Esophagus squamous epithelium (tissue), 5 donors: ENCODE measurements at places on chromosomes 16 and 17.

GRCh38 chr17:70166615-70167014 is 2.7 kb upstream of the KCNJ2 start:
- H3K4me3 ChIP-seq: no peak overlapping the region
- no peak overlapping the region for H3K27ac ChIP-seq
- DNase-seq: no peak

DNA sequence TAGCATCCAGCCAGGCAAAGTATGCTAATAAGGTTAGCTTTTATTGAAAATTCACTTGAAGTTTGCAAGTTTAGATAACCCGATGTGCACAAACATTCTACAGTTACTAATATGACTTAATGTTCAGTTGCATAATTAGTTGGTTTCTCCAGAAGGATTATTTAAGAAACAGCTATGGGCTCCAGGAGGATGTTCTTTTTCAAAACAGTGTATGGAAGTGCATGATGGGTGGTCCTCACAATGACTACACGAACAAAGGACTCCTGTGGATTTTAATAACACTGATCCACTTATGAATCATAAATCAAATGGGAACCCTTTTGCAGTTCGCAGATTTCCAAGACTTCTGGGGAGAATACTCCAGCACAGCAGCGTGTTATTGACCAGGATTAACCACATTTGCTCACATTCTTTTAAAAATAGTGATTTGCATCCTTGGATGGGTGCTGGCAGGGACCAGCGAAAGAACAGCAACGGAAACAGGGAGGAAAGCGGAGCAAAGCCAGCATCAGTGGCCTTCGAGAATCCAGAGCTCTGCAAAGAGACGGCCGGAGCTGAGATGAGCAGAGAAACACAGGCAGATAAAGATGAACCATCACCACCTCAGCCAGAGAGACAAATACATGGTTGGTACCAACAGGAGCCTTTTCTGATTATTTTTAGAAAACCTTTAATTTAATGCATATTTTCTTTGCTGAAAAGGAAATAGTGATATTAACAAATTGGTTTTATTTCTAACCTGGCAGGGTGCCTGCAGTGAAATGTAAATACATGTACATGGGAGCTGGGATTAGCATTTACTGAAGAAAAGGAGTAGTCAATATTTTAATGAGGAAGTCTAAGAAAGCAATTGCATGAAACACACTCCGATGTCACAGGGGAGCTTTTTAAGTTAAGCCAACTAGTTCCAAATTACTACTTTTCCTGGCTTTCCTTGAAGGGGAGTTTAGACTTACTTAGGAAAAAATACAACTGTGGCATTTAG is 623.2 kb upstream of the ZFHX3 start:
- H3K27ac ChIP-seq: no peak overlapping the region
- DNase-seq: no peak
- H3K4me3 ChIP-seq: no peak overlapping the region
- H3K27me3 ChIP-seq: no peaks in the 10 kb centered on the region
- no peaks in the 10 kb centered on the region for H3K36me3 ChIP-seq

- H3K27me3 ChIP-seq: no peaks in the 10 kb centered on the region
- H3K36me3 ChIP-seq: no peaks in the 10 kb centered on the region
- H3K4me1 ChIP-seq: peaks cover 37% of the 10 kb centered on the region
- H3K27ac ChIP-seq: peak overlapping the region; percentile 82
- no peak for DNase-seq
- peak overlapping the region; percentile 97 for H3K4me3 ChIP-seq
These were observed 591 bp upstream of the TNFSF13 start for GRCh38 chr17:7557775-7558543.

- H3K27ac ChIP-seq: no peak overlapping the region
- no peak for DNase-seq
- H3K27me3 ChIP-seq: no peaks in the 10 kb centered on the region
- H3K4me3 ChIP-seq: no peak overlapping the region
- H3K4me1 ChIP-seq: no peaks in the 10 kb centered on the region
These were observed 74.7 kb upstream of the CDH5 start for GRCh38 chr16:66291833-66292232.

DNA sequence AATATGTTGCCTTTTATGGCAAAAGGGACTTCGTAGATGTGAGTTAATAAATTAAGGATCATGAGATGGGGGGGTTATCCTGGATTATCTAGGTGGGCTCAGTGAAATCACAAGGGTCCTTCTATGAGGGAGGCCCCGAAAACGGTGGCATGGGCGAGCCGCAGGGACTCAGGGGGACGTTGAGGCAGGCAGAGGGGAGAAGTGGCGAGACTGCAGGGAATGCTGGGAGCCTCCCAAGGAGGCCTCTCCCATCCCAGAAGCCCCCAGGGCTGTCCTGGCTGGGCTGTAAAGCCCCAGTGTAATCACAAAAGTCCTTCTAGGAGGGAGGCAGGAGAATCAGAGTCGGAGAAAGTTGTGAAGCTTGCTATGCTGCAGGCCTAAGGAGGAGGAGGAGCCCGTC is 35.0 kb downstream of the ITGAE start:
- H3K4me1 ChIP-seq: no peaks in the 10 kb centered on the region
- H3K36me3 ChIP-seq: no peaks in the 10 kb centered on the region
- no peak overlapping the region for H3K27ac ChIP-seq

- H3K4me1 ChIP-seq: no peaks in the 10 kb centered on the region
These were observed 100.9 kb downstream of the VPS53 start for GRCh38 chr17:613725-614124.

DNA sequence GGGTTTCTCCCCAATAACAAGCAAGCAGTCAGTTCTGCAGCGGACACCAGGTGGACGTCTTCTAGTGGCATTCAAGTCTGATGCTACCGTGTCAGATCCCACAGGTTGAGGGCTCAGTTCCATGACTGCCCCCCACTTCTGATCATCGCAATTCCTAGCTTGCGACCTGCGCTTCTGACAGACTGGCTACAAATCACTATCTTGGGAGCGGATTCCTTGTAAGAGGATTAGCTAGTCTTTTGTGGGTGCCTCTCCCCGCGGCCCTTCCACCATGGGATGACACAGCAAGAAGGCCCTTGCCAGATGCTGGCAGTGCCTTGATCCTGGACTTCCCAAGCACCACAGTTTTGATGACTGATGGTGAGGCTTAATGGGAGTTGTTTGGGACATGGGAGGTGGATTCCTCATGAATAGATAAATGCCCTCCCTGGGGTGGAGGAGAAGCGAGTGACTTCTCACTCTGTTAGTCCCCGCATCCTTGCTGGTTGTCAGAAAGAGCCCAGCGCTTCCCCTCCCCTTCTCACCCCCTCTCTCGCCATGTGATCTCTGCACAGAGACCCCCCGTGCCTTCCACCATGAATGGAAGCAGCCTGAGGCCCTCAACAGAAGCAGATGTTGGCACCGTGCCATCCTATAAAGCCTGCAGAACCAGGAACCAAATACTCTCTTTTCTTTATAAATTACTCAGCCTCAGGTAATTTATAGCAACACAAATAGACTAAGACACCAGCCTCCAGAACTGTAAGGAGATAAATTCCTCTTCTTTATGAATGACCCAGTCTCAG is 19.1 kb downstream of the CDIP1 start:
- H3K4me1 ChIP-seq: peaks cover 8% of the 10 kb centered on the region
- peaks cover 20% of the 10 kb centered on the region for H3K36me3 ChIP-seq
- H3K27me3 ChIP-seq: no peaks in the 10 kb centered on the region
- H3K4me3 ChIP-seq: no peak overlapping the region
- DNase-seq: no peak

- no peak overlapping the region for H3K27ac ChIP-seq
- peaks cover 14% of the 10 kb centered on the region for H3K27me3 ChIP-seq
- DNase-seq: no peak
- H3K36me3 ChIP-seq: no peaks in the 10 kb centered on the region
- H3K4me3 ChIP-seq: no peak overlapping the region
- peaks cover 2% of the 10 kb centered on the region for H3K4me1 ChIP-seq
These were observed 3.8 kb upstream of the XYLT1 start for GRCh38 chr16:17474572-17474971.

GRCh38 chr16:78552716-78553115 is 453.3 kb downstream of the WWOX start:
- no peak overlapping the region for H3K27ac ChIP-seq
- H3K4me1 ChIP-seq: no peaks in the 10 kb centered on the region
- no peak for DNase-seq
- no peak overlapping the region for H3K4me3 ChIP-seq

- H3K4me3 ChIP-seq: peak within 1 kb of the TSS; percentile 27
- H3K27me3 ChIP-seq: no peaks in the 10 kb centered on the region
- no peak for DNase-seq
- H3K36me3 ChIP-seq: no peaks in the 10 kb centered on the region
- peak within 1 kb of the TSS; percentile 63 for H3K27ac ChIP-seq
These were observed at the start of gene IL21R for GRCh38 chr16:27401768-27402568. Gene IL21R, plus strand, starts transcription at chr16:27402174. Its CDS starts 27,898 bp downstream, at chr16:27430072.

DNA sequence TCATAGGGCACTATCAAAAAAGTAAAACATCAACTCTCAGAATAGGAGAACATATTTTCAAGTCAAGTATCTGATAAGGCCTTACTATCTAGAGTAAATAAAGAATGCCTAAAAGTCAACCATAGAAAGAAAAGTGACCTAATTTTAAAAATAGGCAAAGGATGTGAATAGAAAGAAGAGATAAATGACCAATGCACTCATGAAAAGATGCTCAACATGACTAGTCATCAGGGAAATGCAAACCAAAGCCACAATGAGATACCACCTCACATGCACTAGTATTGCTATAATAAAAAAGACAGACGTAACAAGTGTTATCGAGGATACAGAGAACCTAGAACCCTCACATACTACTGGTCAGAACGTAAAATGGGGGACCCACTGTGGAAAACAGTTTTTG is 90.8 kb downstream of the DYNLRB2 start:
- no peak for DNase-seq
- H3K4me1 ChIP-seq: no peaks in the 10 kb centered on the region
- H3K4me3 ChIP-seq: no peak overlapping the region
- no peaks in the 10 kb centered on the region for H3K36me3 ChIP-seq
- H3K27me3 ChIP-seq: no peaks in the 10 kb centered on the region

- peak overlapping the region; percentile 71 for H3K4me3 ChIP-seq
- H3K4me1 ChIP-seq: peaks cover 58% of the 10 kb centered on the region
- DNase-seq: no peak
- peaks cover 31% of the 10 kb centered on the region for H3K36me3 ChIP-seq
- H3K27me3 ChIP-seq: no peaks in the 10 kb centered on the region
- peak overlapping the region; percentile 90 for H3K27ac ChIP-seq
These were observed 341 bp downstream of the PCYT2 start for GRCh38 chr17:81910840-81911276.

DNA sequence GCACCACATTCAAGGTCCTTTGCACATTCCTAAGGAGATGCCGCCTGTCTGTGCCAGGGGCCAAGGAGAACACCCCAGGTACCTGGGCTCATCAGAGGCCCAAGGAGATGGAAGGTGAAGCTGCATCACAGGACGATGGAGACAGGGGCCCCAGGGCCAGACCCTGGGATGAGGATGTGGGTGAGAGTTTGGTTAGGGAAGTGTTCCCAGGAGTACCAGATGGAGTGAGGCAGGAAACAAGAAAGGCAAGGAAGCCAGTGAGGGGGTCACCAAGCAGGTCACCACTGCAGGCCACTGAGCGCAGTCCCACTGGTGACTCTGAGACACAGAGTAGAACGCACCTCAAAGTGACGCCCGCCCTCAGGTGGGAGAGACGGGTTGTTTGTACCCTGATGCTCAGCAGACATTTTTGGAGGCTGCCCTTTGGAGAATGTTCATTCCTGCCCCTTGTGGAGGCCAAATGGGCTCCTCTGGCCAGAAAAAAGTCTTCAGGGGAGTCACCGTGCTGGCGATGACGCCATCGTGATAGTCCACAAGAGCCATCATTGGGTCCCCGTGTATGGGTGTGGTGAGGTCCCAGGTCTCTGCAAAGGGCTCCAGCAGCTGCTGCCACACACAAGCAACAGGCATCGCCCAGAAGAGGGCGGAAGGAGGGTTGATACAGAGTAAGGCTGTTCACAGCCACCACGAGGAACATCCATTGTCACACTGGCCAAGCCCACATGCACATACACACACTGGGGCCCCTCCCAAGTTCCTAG is 57.5 kb downstream of the BEAN1 start:
- DNase-seq: no peak
- no peaks in the 10 kb centered on the region for H3K36me3 ChIP-seq
- H3K27me3 ChIP-seq: no peaks in the 10 kb centered on the region
- H3K4me3 ChIP-seq: no peak overlapping the region
- peaks cover 19% of the 10 kb centered on the region for H3K4me1 ChIP-seq

GRCh38 chr17:33014751-33015150 is 23.1 kb downstream of the SPACA3 start:
- no peaks in the 10 kb centered on the region for H3K36me3 ChIP-seq
- no peaks in the 10 kb centered on the region for H3K4me1 ChIP-seq
- H3K27me3 ChIP-seq: no peaks in the 10 kb centered on the region
- DNase-seq: no peak
- H3K27ac ChIP-seq: no peak overlapping the region

- no peaks in the 10 kb centered on the region for H3K36me3 ChIP-seq
- H3K27me3 ChIP-seq: no peaks in the 10 kb centered on the region
- DNase-seq: no peak
- no peak overlapping the region for H3K27ac ChIP-seq
- no peak overlapping the region for H3K4me3 ChIP-seq
- H3K4me1 ChIP-seq: no peaks in the 10 kb centered on the region
These were observed 152.9 kb upstream of the MYOCD start for GRCh38 chr17:12512694-12513355.

DNA sequence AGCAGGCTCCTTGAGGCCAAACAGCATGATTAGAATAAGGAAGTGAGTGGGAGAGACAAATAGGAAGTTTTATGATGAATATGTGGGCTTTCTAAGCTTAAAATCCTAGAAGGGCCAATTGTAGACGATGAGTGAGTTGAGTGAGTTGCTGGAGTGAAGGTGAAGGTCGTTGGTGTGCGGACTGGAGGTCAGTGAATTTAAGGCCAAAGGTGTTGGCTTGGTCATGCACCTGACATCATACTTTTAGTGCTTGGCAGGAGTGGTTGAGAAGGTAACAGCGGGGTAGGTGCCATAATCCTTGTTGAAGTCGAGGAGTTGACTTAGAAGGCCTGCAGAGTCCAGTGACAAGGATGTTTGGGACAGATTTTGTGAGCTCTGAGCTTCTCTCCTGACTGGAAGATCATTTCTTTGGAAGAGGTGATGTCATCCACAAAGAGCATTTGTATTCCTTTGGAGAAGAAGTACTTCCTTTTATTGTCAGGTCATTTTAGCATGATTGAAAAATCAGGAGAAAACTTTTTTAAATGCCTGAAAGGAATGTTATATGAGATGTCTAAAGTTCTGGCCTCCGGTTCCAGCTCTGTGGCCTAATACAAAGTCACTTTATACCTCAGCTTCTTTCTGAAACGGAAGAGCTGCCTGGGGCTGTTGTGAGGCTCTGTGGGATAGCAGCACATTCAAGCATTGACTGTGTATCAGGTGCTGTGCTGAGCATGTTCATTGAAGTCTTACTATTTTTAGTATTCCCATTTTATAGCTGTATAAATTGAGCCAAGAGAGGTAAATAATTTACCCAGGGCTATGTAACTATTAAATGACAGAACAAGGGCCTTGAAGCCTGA is 53.6 kb upstream of the TBX2 start:
- H3K27me3 ChIP-seq: no peaks in the 10 kb centered on the region
- H3K4me3 ChIP-seq: no peak overlapping the region
- no peak overlapping the region for H3K27ac ChIP-seq
- no peak for DNase-seq
- H3K36me3 ChIP-seq: no peaks in the 10 kb centered on the region

GRCh38 chr16:53069772-53070171 is 15.0 kb downstream of the CHD9 start:
- peaks cover 60% of the 10 kb centered on the region for H3K4me1 ChIP-seq
- no peaks in the 10 kb centered on the region for H3K27me3 ChIP-seq
- DNase-seq: no peak
- H3K36me3 ChIP-seq: no peaks in the 10 kb centered on the region
- no peak overlapping the region for H3K4me3 ChIP-seq

- H3K27ac ChIP-seq: peak overlapping the region; percentile 22
- peaks cover 14% of the 10 kb centered on the region for H3K4me1 ChIP-seq
- H3K36me3 ChIP-seq: no peaks in the 10 kb centered on the region
- H3K4me3 ChIP-seq: no peak overlapping the region
- H3K27me3 ChIP-seq: no peaks in the 10 kb centered on the region
These were observed 13.2 kb downstream of the ITGB3 start for GRCh38 chr17:47266782-47267181.
